ENCODE measurements at places on chromosomes 12 and 14. TPM values are rescaled to one million over a fixed set of nuclear protein-coding genes. Genes with fewer than 3 reads are reported as not detected.

The WNT1 gene
- total RNA-seq, result not detected

The CCDC63 gene
- total RNA-seq, result not detected

The KRT8 gene
- total RNA-seq, result 18.6 TPM

The EMP1 gene
- total RNA-seq, result 150 TPM

The ADSS1 gene
- total RNA-seq, result 1.7 TPM

The CNOT2 gene
- 119 TPM for total RNA-seq

The EGLN3 gene
- total RNA-seq, result 0.19 TPM

The TMCC3 gene
- 1.1 TPM for total RNA-seq

The ASIC1 gene
- total RNA-seq, result 0.85 TPM

The KCNK13 gene
- total RNA-seq, result 0.58 TPM

The KIF5A gene
- 0.28 TPM for total RNA-seq

The KRT6C gene
- total RNA-seq, result not detected

The TC2N gene
- total RNA-seq, result 0.56 TPM

The GRIP1 gene
- 0.96 TPM for total RNA-seq

The ITGB7 gene
- 0.56 TPM for total RNA-seq

The MYH6 gene
- not detected for total RNA-seq

The PROX2 gene
- not detected for total RNA-seq

The CLEC6A gene
- total RNA-seq, result not detected

The SLCO1B1 gene
- total RNA-seq, result not detected

The SLC39A5 gene
- 0.85 TPM for total RNA-seq

The LRRIQ1 gene
- 0.38 TPM for total RNA-seq

The KRT85 gene
- total RNA-seq, result not detected

The TMEM179 gene
- total RNA-seq, result 0.28 TPM

The OR4K17 gene
- total RNA-seq, result not detected
